ENCODE measurements at places on chromosomes 5 and 9. TPM values are rescaled to one million over a fixed set of nuclear protein-coding genes. Genes with fewer than 3 reads are reported as not detected.

RNF180 gene
- 1.0 TPM for total RNA-seq

FRMD3 gene
- total RNA-seq, result under 0.01 TPM

ZNF618 gene
- total RNA-seq, result 11.2 TPM

CDK9 gene
- 51.1 TPM for total RNA-seq

FGFR4 gene
- total RNA-seq, result 0.43 TPM

GPR151 gene
- total RNA-seq, result not detected

MVB12B gene
- 2.6 TPM for total RNA-seq
